Skin of body (tissue), 3 donors: ENCODE measurements at places on chromosomes 5 and 9. TPM values are rescaled to one million over a fixed set of nuclear protein-coding genes. Genes with fewer than 3 reads are reported as not detected.

TRMT10B gene
- total RNA-seq, result 7.1 TPM

MCC gene
- 47.7 TPM for total RNA-seq

LRRC19 gene
- total RNA-seq, result not detected

TIGD6 gene
- 3.4 TPM for total RNA-seq

HMMR gene
- total RNA-seq, result 12.2 TPM

- no peak for DNase-seq
Measured at GRCh38 chr5:67493676-67494075, 297.1 kb upstream of the CD180 start.

DNA sequence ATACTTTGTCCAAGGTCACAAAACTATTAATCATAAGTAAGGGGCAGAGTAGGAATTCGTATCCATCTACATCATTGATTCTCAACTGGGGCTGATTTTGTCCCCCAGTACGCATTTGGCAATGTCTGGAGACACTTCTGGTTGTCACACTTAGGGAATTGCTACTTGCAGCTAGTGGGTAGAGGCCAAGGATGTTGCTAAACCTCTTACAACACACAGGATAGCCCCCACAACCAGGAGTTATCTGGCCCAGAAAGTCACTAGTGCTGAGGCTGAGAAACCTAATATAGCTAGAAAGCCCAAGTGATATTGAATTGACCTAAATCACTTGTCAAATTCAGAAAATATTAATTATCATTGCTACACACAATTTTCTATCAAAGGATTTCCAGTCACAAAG, 120.4 kb upstream of the ABCA1 start:
- no peak for DNase-seq

DNA sequence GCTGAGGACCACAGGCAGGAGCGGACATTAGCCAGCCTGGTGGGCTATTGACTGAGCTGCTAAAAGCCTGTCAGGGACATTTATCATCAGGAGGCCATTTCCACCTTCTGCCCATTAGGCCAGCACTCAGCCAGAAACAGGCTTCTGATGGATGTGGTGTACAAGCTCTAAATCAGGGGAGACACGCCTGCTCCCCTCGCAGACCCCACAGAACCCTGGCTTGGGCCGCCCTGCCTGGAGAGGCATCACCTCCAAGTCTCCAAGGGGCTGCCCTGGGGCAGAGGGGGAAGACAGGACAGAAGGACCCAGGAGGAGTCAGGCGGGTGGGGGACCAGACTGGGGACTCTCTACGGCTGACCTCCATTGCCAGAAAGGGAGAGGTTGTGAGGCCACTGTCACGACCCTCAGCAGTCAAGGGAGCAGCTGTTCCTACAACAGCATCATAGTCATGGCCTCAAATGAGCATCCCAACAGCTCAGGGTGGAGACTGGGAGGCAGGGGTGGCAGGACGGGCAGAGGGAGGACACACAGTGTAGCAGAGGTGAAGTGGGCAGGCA, 24.0 kb upstream of the TRIM14 start:
- DNase-seq, result no peak

- no peak for DNase-seq
Measured at GRCh38 chr9:117549444-117549843, 134.6 kb upstream of the ASTN2 start.

DNA sequence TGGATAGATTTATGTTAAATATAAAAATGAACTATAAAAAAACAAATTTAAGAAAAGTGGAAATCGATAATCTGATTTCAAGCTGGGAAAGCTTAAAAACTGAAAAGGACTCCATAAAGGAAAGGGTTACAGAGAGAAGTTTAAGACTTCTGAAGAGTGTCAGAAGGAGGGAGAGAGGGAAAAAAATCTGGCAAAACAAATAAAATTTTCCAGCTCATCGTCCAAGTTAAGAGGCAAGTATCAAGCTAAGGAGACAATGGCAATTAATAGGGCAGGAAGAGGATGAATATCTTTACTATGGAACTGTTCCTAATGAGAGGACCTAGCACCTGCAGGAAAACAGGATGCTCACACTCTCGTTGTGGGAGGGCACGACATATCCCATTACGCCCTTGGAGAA, 20.5 kb upstream of the HEXB start:
- no peak for DNase-seq

DNA sequence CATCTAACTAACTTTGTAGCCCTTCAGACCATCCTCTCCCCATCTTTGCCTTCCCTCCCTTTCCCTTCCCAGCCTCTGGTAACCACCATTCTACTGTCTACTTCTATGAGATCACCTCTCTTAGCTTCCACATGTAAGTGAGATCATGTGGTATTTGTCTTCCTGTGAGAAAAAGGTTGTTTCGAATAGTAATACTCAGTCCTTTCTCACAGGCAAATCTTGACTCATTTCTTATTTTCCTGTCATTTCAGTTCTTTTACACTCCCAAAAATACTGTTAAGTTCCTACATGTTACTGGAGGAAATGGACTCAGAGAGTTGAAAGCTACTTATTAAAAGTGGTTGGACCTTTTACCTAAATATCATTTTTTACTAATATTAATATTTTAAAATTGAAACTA, 82.1 kb downstream of the SLF1 start:
- DNase-seq, result no peak

GRCh38 chr5:178711572-178711971, 18.9 kb downstream of the ZNF354A start:
- DNase-seq, result no peak

GRCh38 chr5:79697222-79698170, 7.9 kb downstream of the CMYA5 start:
- no peak for DNase-seq

GRCh38 chr5:16025681-16026080, 153.9 kb downstream of the MARCHF11 start:
- DNase-seq, result no peak

DNA sequence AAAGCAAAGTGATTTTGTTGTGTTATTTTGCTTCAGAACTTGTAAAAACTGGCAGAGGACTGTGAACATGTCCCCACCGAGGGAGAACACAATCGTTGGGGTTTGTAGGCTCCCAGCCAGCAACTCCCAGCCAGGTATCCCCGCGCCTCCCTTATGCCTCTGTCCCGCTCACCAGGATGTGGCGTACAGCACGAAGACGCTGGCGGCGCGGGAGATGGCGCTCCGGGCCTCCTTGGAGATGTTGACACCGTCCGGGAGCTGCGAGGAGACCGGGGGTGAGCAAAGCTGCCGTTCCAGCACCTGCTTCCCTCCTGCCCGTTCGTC, 630 bp downstream of the POLE3 start:
- DNase-seq, result no peak

- DNase-seq, result no peak
Measured at GRCh38 chr9:84493284-84493947, 152.9 kb upstream of the SLC28A3 start.

DNA sequence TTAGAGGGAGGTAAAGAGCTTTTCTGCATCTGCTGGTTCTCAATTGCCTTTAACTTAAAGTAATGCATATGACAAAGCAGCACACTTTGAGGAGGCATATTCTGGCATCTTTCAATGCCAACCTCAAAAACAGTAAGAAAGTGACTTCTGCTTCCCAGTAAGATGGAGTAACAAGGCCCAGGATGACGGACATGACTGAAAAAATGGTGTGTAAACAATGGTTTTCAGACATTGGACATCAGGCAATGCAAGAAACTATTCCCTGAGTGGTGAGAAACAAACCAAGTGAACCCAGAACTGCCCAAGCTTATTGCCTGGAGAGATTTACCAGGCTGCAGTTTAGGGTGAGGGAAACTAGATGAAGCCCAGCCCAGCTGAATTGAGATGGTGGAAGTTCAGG, 39.8 kb upstream of the TTC39B start:
- no peak for DNase-seq

DNA sequence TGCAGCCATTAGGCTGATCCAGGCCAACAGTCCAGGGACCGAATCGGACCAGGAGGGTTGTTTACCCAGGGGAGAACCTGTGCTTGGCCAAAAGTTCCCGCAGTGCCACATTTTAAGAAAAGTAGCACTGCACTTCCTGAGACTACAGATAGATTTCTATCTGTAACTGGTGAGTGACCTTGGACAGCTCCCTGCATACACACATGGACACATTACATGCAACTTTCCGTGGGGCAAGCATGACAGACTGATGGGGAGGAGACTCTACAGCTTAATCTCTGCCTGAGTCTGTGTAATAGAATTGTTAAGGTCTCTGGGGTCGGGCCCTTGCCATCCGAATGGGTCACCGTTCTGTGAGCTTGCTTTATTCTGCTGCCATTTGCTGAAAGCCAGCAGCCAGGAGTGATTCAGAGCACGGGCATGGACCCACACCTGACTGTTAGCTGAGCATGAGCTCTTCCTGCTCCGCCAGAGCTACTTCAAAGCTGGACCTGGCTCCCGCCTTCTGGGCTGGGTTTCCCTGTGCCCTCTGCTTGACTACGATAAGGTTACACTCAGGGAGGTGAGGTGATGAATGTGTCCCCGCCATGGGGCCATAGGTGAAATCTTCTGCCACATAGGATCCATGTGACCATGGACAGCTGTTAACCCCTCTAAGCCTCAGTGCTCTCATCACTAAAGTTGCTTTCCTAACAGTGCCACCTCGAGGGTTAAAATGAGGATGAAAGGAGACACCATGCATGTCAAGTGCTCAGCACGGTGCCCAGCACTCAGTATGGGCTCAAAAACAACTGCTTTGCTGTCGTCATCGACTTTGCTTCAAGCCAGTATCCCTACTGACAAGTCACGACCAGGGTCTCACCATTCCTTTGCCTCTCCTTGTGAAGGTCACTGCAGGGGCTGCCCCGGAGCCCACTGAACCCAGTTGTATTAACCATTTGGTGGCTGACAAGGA, 200.0 kb downstream of the MELK start:
- DNase-seq, result no peak

DNA sequence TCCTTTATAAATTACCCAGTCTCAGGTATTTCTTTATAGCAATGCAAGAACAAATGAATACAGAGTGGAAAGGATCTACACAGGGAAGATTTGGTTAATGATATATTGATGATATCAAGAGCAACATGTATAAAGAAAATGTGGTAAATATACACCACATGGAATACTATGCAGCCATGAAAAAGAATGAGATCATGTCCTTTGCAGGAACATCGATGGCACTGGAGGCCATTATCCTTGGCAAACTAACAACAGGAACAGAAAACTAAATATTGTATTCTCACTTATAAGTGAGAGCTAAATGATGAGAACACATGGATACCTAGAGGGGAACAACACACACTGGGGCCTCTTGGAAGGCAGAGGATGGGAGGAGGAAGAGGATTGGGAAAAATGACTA, 19.9 kb upstream of the PUM3 start:
- no peak for DNase-seq
